ENCODE measurements at places on chromosomes 2 and 18.
A peak's percentile ranks its signal among the peaks of the same experiment; 100 is the strongest.

DNA sequence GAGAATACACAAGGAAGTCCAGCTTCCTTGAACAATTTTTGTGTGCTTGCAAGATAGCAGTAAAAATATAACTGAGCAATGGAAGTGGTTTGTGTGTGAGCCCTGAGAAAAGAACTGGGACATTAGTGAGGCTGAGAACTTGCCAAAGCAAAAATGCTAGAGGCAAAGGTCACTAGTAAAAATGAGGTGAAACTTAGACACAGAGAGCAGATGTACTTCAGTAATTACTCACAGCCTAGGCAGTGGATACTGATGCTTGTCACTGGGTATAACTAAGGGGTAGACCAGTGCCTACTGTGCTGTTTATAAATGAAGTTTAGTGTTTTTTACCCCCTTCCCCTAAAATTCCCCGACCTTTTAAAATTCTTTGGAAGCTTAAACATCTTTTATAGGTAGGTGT lies 450.1 kb downstream of the LPIN1 start:
- DNase-seq, result no peak

GRCh38 chr2:102283996-102284395 lies 27.4 kb upstream of the IL1RL1 start:
- no peak for DNase-seq

DNA sequence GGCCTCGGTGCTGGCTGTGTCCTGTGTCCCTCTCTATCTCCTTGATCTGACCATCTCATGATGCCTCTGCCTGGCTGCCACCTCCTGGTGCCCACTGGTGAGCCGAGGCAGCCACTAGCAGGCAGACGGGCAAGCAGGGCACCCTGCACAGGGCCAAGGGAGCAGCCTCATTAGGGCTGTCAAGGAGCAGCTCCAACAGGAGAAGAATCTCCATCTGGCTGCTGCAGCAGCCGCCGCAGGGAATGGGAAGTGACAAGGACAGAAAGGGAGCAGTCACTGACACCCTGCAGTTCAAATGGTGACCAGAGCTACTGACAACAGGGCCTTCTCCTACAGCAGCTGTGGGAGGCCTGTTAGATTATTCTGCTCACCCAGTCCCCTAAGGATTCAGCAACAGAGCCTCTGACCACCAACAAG lies 32.6 kb downstream of the ALPK2 start:
- DNase-seq, result no peak

- DNase-seq, result peak; percentile 42
Measured at GRCh38 chr18:13235981-13236380, 17.4 kb downstream of the LDLRAD4 start.

- DNase-seq, result no peak
Measured at GRCh38 chr18:7388741-7389140, 157.9 kb downstream of the LRRC30 start.

- no peak for DNase-seq
Measured at GRCh38 chr2:100009743-100010142, 132.6 kb downstream of the AFF3 start.

GRCh38 chr2:212050871-212051270 lies 487.7 kb downstream of the ERBB4 start:
- DNase-seq, result no peak

DNA sequence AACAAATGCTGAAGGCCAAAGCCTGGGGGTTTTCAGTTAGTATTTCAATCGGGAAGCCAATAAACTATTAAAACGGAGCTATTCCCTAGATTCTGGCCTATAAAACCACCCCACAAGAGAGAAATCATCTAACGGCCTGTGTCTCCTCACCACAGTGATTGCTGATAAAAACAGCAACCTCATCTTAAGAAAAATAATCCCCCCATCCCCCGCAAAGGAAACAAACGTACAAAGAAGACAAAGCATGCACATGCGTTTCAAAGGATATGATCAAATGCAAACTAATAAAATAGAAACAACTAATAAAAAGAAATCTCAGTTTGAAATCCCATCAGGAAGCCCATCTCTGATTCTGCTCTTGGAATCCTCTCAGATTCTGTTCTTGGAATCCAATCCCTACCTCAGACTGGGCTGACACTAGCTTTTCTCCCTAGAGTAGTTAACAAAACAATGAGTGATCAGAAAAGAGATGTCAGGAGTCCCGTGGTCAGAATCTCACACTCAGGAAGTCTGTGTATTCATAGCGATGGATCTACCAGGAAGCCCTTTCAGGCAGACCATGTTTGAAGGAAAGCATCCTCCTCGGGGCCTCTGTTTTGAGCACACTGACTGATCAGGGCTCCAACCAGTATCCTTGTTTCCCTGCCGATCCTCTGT lies 150.7 kb downstream of the THADA start:
- no peak for DNase-seq

DNA sequence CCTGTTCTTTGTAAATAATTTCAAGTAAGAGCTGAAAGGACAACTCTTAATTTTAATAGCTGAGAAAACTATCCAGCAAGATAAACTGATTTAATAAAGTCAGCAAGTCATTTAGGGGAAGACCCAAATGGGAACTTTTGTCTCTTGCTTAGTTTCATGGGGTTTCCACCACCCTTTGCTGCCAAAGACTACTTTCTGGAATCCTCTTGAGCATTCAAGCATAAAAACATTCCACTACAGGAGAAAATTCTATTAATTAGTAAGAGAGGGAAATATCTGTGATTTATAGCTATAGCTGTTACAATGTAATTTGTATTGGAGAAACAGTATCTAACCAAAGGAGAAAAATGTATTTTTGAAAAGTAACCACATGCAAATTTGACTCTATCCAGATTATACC lies 20.6 kb downstream of the EFEMP1 start:
- no peak for DNase-seq

GRCh38 chr2:112924821-112925220 lies 13.9 kb downstream of the IL37 start:
- no peak for DNase-seq

GRCh38 chr18:31195063-31195462 lies 32.4 kb upstream of the DSC1 start:
- no peak for DNase-seq

Measured in globus pallidus (tissue), 1 donor.